ENCODE measurements at places on chromosomes 2 and 18. TPM values are rescaled to one million over a fixed set of nuclear protein-coding genes. Genes with fewer than 3 reads are reported as not detected.

PROC gene
- total RNA-seq: not detected

SKOR2 gene
- total RNA-seq: not detected

ASXL3 gene
- total RNA-seq: 0.59 TPM

SERPINB10 gene
- 0.20 TPM for total RNA-seq

UGT1A5 gene
- not detected for total RNA-seq

ASIC4 gene
- not detected for total RNA-seq

HOXD1 gene
- not detected for total RNA-seq

FNDC4 gene
- 8.4 TPM for total RNA-seq

TMEM150A gene
- 9.6 TPM for total RNA-seq

IL18R1 gene
- 0.73 TPM for total RNA-seq

ZNF385B gene
- under 0.01 TPM for total RNA-seq

MYCN gene
- total RNA-seq: not detected

IL36B gene
- not detected for total RNA-seq

TTL gene
- 80.0 TPM for total RNA-seq

ARMC9 gene
- 25.4 TPM for total RNA-seq

MYL12B gene
- total RNA-seq: 184 TPM

NOL4 gene
- not detected for total RNA-seq

RPRM gene
- total RNA-seq: not detected

UBE2F gene
- 36.8 TPM for total RNA-seq

LINC00305 gene
- total RNA-seq: not detected

MEIS1 gene
- 15.8 TPM for total RNA-seq

NCK2 gene
- 14.3 TPM for total RNA-seq

GDF7 gene
- under 0.01 TPM for total RNA-seq

TSGA10 gene
- 2.6 TPM for total RNA-seq

PASK gene
- 2.9 TPM for total RNA-seq

SLC38A11 gene
- not detected for total RNA-seq

MGAT4A gene
- total RNA-seq: not detected

C2orf66 gene
- total RNA-seq: under 0.01 TPM

CNRIP1 gene
- total RNA-seq: 40.1 TPM

ACTG2 gene
- not detected for total RNA-seq

IL36RN gene
- not detected for total RNA-seq

SCN9A gene
- total RNA-seq: 0.78 TPM

GRB14 gene
- 0.37 TPM for total RNA-seq

ZDBF2 gene
- total RNA-seq: 7.0 TPM

GAL3ST2 gene
- not detected for total RNA-seq

SERPINB3 gene
- not detected for total RNA-seq

GPR55 gene
- under 0.01 TPM for total RNA-seq

NDC80 gene
- total RNA-seq: 43.2 TPM

ICOS gene
- not detected for total RNA-seq

EPHA4 gene
- 35.3 TPM for total RNA-seq

FHOD3 gene
- total RNA-seq: 1.1 TPM

UGT1A3 gene
- not detected for total RNA-seq

NLRC4 gene
- total RNA-seq: not detected

NEURL3 gene
- total RNA-seq: not detected

EFR3B gene
- total RNA-seq: 0.37 TPM

ANKRD30B gene
- not detected for total RNA-seq

ANKRD62 gene
- total RNA-seq: not detected

AFTPH gene
- 25.4 TPM for total RNA-seq

PPIL3 gene
- 35.3 TPM for total RNA-seq

GCG gene
- total RNA-seq: not detected

All from subcutaneous preadipocyte (primary cell).